ENCODE measurements at places on chromosomes 7 and 10.

DNA sequence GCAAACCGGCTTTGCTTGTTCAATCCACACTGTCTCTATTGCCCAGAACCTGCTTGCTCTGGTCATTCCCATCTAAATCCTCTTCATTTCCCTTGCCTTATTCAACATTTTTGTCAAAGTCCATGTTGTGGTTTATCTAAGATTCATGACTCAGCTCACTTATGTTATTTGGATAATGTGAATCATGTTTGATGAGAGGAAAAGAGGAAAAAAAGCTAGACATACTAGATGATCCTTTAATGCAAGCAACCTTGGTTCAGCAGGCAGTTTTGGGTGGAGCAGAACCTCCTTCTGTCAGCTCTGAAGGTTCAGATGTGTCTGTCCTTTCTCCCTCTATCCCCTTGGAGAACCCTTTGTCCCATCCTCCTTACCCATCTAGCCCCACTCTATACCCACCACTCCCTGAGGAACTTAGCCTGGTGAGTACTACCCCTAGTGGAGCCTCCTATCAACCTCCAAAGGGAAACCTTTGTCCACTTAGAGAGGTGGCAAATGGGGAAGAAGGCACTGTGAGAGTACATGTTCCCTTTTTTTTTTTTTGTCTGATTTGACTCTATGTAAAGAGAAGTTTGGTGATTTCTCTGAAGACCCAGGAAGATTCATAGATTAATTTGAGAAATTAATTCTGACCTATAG lies 2.1 kb upstream of the SAMD9L start:
- DNase-seq, result no peak

- DNase-seq, result no peak
Measured at GRCh38 chr7:41268878-41269277, 434.0 kb downstream of the INHBA start.

GRCh38 chr7:37701769-37702168 lies 18.2 kb downstream of the GPR141 start:
- no peak for DNase-seq

- no peak for DNase-seq
Measured at GRCh38 chr10:103202319-103202718, 9.2 kb upstream of the NT5C2 start.

GRCh38 chr7:74364061-74364460 lies 74.9 kb downstream of the CLIP2 start:
- no peak for DNase-seq

- DNase-seq, result no peak
Measured at GRCh38 chr10:96987842-96988175, 155.7 kb downstream of the LCOR start.

GRCh38 chr10:36499693-36500092 lies 625.7 kb upstream of the ANKRD30A start:
- DNase-seq, result no peak

DNA sequence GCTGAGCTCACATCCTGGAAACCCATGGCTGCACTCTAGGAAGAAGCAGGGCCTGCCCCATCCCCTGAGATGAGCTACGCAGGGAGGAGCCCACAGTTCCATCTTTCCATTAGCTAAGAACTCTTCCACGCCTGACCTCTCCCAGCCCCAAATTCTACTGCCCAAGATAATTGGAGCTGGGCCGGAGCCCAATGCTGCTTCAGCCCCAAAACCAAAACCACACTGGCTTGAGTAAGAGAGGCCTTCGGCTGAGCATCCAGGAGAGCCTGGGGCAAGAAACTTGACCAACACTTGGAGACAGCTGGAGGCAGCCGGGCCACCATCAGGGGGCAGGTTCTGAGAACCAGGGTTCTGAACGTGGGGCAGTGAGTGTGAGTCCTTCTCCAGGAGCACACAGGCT lies 116.1 kb upstream of the ZMIZ1 start:
- no peak for DNase-seq

GRCh38 chr10:115093776-115094408 lies 727 bp downstream of the ATRNL1 start:
- DNase-seq, result no peak

GRCh38 chr10:84194424-84195043 lies at the start of gene CDHR1:
Gene CDHR1 (plus strand): TSS chr10:84194537. CDS start chr10:84194761, 224 bp downstream.
- no peak for DNase-seq

- no peak for DNase-seq
Measured at GRCh38 chr7:13602036-13602435, 387.4 kb downstream of the ETV1 start.

GRCh38 chr10:132640326-132641125 lies 102.9 kb downstream of the INPP5A start:
- no peak for DNase-seq

DNA sequence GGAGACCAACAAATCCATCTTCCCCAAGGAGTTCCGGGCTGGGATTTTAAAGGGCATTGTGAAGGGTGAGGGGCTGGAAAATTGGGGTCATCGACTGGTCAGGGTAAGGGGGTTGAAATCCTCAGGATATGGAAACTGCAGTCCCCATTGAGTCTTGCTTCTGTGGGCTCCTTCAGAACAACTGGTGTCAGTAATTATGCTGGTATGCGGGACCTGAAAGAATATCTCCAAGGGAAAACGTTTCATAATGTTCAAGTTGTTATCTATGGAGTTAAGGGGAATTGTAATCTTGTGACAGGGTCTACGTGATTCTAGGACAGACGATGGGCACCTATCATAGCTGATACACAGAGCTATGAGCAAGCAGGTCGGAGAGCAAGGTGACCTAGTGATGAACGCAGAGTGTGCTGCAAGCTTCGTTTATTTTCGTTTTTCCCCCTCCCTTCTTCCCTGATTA lies 494 bp upstream of the RHBDD2 start:
- no peak for DNase-seq

- DNase-seq, result no peak
Measured at GRCh38 chr7:32263611-32264010, 193.4 kb upstream of the PDE1C start.

DNA sequence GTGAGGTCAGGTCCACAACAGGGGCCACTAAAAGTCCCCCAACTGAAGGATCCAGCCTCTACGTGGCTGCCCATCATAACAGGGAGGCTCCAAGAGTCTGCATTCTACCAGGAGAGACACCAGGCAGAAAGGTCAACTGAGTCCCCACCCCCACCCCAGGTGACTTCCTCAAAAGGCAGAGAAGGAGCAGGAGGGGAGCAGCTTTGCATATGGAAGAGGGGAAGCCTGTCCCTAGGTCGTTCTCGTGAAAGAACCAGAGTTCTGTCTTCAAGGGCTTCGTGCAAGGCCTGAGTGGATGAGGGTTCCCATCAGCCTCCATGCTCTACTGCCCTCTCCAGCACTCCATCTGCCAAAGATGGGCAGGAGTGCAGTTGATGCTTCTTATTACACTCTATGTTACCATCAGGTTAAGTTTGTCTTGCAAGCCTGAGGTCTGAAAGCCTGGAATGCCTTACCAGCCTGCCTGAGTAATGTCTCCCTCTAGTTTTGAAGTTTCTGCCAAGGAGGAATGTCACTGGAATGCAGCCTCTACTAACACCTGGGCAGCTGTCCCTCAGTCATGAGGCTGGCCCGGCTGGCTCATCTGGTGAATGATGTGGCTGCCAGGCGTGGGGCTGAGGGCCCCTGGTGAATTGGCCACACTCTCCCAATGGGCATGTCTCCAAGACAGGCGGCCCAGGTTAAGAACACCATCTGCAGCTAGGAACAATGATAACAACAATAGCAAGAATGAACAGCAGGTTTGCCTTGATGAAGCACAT lies 54.3 kb upstream of the SMNDC1 start:
- no peak for DNase-seq

DNA sequence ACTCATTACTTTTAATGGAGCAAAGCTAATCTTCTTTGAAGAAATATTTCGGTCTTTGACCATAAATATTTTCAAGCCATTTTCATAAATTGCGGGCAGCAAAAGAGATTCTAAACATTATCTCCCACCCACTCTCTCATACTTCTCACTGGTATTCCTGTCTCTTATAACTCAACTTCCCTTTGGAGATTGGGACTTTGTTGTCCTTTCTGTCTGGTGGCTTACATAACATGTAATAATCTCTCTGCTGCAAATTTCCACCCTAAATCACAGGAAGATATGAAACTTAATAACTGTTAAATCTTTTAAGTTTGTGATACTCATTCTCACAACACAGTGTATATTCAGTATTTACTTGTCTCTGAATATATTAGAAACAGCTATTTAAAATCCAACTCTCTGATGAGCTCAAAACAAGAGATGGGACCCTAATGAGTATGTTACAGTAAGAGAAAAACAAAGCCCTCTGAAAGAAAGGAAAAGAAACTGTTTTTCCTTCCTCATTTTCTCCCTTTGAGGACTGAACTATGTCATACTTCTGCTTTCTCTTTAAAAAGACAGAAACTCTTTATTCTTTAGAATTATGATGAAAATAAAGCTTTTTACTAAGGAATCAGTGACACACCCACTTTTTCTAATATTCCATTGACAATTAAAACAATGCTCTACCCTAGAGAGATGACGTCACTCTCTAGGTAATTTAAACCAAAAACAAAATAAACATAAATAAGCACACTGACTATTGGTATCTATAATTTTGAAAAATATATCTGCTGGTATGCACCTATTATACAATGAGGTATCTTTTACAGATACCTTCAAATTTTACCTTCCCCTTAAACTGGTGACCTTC lies 14.7 kb downstream of the CALCR start:
- DNase-seq, result no peak

DNA sequence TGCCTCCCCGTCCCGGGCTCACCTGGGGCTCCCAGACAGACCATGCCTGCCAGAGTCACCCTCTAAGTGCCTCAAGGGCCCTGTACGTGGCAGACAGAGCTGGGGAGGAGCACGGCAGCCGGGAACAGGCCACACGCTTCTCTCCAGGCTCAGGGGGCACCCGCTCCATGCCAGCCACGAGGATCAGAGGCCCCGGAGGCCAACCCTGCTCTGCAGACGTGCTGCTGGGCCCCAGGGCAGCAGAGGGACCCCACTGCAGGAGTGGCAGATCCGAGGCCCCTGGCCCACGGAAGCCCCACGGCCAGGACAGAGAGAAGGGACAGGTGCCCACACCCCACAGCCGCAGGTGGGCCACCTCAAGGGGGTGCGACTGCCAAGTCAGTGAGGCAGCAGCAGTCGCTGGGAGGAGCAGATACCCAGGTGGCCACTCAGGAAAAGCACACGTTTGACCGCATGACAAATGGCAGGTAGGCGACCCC lies 58.4 kb upstream of the TNRC18 start:
- DNase-seq, result no peak

- DNase-seq, result no peak
Measured at GRCh38 chr10:75782463-75783248, 351.2 kb downstream of the LRMDA start.
